ENCODE measurements at places on chromosomes 2 and 18. TPM values are rescaled to one million over a fixed set of nuclear protein-coding genes. Genes with fewer than 3 reads are reported as not detected.

- no peak for DNase-seq
Observed at GRCh38 chr2:65553504-65554074, 121.2 kb upstream of the SPRED2 start.

- DNase-seq = no peak
Observed at GRCh38 chr2:49403637-49404036, 249.3 kb upstream of the FSHR start.

GRCh38 chr18:71951001-71951400, 593.1 kb downstream of the CBLN2 start:
- no peak for DNase-seq

Gene TNS1
- 4.3 TPM for total RNA-seq

DNA sequence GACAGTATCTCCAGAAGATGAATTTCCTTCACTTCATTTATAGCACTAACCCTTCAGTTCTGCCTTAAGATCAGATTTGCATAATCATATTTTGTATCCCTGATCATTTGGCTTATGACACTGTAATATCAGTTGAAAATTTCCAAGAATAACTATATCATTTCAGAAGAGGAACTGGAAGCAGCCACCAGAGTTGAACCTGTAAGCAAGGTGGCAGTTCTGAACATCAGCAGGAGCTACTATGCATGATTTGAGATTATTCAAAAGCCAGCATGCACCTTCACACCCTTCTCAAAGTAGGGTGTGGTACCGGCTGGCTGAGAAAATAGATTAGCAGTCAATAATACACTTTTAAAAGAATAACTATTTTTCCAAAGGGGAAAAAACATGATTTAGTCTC, 328.2 kb downstream of the DLGAP1 start:
- no peak for DNase-seq

GRCh38 chr2:215022910-215023309, 115.5 kb downstream of the ABCA12 start:
- no peak for DNase-seq

Gene TTC39C
- 26.0 TPM for total RNA-seq

Gene LRP2
- total RNA-seq = not detected

GRCh38 chr18:57918601-57919000, 115.5 kb upstream of the ATP8B1 start:
- no peak for DNase-seq

Gene GKN2
- total RNA-seq = not detected

DNA sequence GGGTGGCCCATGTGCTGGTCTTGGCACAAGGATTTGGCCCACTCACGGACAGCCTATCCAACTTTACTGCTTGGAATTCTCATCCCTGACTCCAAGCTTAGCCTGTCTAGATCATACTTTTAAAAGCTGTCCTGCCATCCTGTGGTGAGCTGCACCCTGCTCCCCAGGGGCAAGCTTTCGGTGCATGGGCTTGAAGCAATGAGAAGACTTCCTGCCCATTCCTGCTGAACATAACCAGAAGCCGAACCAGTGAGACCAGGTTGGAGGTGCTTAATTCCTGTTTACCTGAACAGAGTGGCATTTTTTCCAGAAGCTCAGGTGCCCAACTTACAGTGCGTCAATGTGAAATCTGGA, 154.5 kb downstream of the ANTXR1 start:
- no peak for DNase-seq

Gene TEKT4
- total RNA-seq = not detected

DNA sequence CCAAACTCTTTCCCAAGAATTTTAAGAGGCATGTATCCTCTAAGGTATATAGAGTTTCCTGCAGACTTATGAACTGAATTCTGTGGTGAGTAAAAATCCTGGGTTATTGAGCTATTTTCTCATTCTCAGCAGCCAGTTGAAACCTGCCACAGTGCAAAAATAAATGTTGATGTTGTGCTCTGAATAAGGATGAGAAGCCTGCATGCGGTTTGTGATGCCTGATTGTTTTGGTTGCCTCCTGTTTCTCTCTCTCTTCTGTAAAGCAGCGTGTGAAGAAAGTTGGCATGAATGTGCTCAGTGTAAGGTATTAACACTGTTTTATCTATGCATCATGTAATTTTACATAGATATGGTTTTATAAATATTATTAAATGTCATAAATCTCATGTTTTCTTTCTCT, 452.6 kb downstream of the CDH2 start:
- no peak for DNase-seq

- no peak for DNase-seq
Observed at GRCh38 chr2:136997557-136997956, 232.2 kb downstream of the THSD7B start.

Gene AFF3
- total RNA-seq = 0.35 TPM

Gene BMP10
- not detected for total RNA-seq

Gene UCN
- total RNA-seq = not detected

Gene COQ10B
- 16.7 TPM for total RNA-seq

DNA sequence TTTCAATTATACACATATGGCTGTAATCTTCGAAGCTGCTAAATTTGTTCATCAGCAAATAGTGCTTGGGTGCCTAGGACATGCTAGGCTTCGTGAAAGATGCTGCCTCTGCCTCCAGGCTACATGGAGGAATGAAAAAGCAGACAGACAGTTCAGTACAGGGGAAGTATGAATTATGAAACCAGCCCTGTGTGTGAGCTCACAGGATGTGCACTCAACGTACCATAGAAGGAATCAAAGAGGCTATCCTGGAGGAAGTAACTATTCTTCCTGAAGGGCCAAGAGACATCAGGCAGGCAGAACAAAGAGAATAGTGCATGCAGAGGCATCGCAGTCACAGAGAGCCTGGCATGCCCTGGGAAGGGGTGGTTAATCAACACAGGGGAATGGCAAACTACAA, 61.4 kb downstream of the DYM start:
- DNase-seq = no peak

Gene ZNF24
- 24.0 TPM for total RNA-seq

DNA sequence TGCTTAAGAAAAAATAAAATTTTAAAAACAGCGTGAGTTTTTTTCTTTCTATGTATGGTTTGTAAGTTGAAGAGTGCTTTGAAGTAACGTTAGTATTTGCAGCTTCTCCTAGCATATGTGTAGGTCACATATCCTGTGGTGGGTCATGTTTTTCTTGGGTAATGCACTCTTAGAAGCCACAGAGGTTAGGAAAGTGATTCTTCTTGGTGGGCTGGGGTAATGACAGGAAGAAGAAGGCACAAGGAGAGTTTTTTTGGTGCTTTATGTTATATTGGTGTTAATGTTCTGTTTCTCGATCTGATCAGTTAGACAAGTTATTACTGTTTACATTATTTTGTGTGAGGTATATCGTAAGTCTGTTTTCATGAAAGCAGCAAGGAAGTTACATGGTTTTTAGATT, 109.0 kb downstream of the ICA1L start:
- no peak for DNase-seq

DNA sequence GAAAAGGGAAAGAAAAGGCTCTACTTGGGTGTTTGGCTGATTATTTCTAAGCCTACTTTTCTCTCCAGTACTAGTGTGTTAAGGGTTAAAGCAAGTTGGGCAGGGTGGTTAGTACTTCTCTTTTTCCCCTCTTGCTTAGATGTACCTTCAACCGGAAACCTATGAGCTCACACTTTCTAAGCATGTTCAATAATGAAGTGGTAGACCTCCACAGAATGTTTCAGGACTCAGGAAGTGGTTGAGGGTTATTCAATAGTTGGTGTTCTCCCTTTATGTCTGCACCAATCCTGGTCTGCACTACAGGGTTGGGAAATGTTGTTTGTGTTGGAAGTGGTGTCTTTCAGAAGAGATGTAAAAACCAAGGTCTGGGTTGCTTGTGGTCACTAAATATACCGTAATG, 137.1 kb downstream of the ZEB2 start:
- no peak for DNase-seq

DNA sequence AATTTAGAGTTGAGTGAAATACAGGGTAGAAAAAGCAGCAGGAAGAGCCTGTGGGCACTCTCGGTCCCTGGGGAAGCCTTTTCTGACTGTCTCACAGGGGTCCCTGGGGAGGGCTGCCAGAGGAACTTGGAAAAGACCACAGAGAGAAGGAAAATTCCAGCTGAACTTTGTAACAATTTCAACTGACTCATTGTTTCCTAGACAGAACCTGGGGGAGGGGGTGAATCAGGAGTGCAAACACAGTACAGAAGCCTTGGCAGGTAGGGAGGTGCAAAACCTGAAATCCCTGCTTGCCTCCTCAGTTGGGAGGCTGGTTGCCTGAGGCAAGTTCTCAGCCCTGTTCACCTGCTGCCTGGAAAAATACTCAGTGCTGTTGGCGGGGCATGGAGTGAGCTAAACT, 106.8 kb downstream of the GRB14 start:
- DNase-seq = peak; percentile 30

DNA sequence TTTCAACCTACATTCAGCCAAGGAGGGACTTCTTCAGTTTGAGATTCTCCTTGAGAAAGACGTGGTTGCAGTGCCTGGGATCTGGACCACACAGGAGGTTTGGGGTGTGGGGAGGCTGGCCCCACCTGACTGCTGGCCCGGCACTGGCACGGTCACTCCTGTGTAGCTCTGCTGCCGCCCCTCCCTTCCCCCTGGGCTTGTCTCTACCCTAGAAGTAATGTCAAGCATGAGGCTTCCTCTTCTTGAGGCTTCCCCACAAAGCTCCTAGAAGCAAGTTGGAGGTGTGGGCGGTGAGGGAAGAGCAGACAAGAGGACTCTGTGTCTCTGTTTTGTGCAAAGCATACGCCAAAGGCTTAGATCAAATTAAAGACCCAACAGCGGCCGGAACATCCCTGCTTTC, 8.7 kb downstream of the KLHL29 start:
- no peak for DNase-seq

Gene REG3A
- total RNA-seq = not detected

GRCh38 chr2:213766465-213766901, 482.2 kb downstream of the SPAG16 start:
- DNase-seq = no peak

Gene SMCHD1
- total RNA-seq = 32.8 TPM

DNA sequence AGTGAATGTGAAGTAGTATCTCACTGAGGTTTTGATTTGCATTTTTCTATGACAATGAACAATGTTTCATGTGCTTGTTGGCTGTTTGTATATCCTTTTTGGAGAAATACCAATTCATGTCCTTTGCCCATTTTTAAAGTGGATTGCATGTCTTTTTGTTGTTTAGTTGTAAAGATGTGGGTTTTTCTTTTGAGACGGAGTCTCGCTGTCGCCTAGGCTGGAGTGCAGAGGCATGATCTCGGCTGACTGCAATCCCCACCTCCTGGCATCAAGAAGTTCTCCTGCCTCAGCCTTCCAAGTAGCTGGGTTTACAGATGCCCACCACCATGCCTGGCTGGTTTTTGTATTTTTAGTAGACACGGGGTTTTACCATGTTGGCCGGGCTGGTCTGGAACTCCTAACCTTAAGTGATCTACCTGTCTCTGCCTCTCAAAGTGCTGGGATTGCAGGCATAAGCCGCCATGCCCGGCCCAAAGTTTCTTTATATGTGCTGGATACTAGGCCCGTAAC, 236.7 kb downstream of the MYCN start:
- DNase-seq = no peak

- DNase-seq = no peak
Observed at GRCh38 chr2:24360963-24361330, 611 bp upstream of the ITSN2 start.

DNA sequence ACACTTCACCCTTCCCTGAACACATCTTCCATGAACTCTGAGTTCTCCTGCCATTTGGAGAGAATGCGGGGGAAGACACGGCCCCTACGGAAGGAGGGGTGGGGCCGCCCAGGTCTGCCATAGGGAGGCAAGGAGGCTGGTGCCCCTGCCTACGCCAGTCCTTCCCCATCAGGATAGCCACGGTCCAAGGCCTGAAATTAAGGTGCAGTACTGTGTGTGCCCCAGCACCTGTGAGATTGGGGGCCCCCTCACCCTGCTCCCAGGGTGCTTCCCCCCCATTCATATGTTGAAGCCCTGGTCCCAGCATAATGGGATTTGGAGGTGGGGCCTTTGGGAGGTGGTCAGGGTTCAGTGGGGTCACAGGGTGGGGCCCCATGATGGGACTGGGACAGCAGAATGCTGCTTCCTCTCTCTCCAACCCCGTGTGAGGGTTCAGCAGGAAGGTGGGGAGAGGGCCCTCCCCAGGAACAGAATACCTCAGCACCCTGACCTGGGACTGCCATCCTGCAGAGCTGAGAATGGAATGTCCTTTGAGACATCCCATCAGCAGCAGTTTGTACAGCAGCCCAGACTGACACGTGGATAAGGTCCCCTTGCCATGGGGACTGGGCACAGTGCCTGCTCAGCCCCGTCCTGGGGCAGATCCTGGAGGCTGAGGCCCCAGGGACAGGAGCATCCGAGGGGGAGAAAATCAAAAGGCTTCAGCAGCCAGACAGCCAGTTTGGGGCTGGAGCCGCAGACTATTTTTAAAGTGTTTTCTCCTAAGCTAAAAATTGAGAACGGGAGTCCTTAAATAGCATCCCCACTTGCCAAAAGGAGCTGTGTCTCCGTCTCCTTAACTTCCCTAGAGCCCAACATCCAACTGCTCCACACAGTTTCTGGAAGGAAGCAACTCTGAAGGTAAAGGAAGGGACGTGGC, 105.1 kb downstream of the NDUFA10 start:
- no peak for DNase-seq

DNA sequence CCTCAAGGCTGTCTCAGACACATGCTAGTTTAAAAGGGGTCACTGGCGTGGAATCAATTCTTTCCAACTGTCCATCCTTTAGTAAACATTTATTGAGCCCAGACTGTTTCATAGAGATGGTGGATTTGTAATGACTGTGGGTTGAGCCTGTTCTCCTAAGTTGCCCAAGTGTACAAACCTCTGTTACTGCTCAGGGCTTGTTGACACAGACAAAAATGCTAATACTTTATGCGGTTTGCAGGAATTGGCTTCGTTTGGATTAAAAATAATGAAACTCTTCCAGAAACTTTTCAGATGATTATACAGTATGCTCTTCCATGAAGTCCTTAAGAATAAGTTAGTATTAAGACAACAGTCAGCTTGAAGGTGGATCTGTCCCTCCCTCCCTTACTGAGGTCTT, 83.6 kb upstream of the MGAT5 start:
- DNase-seq = no peak

DNA sequence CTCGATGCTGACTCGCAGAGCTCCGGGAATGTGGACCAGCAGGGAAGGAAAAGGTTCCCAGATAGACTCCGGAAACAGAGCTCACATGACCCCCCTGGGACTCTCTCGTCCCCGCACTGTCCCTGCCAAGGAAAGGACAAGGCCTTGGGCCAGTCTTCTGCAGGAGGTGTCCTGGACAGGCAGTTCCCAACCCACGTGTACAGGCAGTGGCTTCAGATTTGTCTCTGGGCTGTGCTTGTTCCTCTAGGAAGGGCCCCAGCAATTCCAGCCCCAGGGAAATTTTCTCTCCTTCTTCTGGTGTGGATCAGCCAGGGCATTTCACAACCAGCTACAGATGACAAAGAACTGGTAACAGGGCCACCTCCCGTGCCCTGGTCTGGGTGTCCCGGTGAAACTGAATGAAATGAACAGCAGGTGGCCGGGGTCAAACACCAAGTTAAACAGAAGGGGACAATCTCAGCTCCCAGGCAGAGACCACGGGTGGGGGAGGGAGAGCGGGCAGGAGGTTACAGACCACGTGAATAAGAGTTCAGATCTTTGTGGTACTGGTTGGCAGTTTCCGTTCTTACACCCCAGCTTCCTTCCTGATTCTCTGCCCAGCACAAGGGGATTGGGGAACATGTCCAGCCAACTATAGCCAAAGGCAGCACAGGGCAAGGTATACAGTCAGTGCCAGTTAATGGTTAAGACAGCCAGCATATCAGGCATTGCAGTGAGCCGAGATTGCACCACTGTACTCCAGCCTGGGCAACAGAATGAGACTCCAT, 52.2 kb upstream of the CAB39 start:
- no peak for DNase-seq
